Stimulated activated CD4-positive, alpha-beta T cell treated with anti-CD3 and anti-CD28 coated beads, Interleukin-2, amount 100 ng/mL, for 24 hours (primary cell): ENCODE measurements at places on chromosomes 6 and 20.

DNA sequence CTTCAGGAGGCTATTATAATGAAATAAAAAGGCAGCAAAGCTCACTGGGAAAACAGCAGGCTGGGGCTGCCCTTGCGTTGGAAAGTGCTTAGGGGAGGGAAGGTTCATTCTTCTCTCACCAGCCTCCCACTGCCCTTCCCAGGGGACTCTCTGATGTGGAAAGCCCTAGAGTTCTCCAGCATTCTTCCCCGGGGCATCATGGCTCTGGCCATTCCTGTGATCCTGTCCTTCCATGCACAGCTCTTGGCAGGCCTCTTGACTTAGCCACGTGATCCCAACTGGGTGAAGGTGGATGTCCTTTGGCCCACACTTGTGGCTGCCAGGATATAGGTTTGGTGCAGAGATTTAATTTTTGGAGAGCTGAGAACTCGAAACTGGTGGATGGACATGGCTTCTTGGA, 58.0 kb upstream of the ZNF831 start:
- DNase-seq, result no peak

- DNase-seq, result peak; percentile 69
These were observed 32.3 kb downstream of the YTHDF1 start for GRCh38 chr20:63183422-63184146.

DNA sequence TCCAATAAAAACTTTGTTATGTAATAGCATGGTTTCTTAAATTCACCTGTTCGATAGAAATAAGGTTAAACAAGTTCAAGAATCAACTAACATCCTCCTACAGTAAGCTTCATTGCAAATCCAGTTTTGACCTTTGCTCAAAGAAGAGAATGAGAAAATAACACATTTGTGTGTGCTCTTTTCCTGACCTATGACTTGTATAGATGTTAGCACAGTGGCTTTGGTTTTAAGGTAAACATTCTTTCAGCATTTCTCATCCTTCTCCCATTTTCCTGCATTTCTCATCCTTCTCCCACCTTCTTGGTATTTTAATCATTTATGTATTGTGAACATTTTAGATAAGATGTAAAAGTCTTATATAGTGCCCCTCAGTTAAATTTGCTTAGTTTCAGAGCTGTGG, 73.9 kb downstream of the PLCB1 start:
- no peak for DNase-seq

DNA sequence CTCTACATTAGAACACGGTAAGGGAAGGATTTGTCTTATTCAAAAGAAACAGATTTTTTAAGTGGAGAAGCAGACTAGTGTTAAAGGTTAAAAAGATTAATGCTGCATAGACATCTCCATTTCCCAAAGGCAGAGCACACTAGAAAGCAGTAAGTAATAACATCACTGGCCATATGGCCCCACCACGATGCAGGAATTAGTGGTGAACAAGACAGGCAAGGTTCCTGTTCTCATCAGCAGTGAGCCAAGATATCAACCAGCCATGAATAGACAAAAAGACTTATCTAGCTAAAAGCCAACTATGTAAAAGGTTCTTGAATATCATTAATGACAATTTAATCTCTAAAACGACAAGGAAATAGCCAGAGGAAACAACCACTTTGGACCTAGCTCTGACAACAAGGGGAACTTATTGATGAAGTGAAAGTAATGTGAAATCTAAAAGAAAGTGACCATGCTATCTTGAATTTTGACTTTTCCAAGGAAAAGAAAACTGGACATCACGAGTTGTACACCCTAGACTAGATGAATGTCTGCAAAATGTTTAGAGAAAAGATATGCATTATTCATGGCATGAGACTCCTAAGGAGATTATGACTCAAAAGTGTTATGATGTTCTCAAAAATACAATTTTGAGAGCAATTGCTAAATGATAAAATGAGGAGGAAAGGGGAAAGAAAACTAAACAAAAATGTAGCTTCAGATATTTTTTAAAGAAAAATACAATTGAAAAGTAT, 157.9 kb upstream of the STXBP5 start:
- DNase-seq, result no peak

GRCh38 chr6:76057469-76057868, 15.0 kb downstream of the IMPG1 start:
- DNase-seq, result no peak

GRCh38 chr6:144644776-144645175, 359.6 kb downstream of the UTRN start:
- no peak for DNase-seq

- DNase-seq, result no peak
These were observed 115.9 kb downstream of the KLHL32 start for GRCh38 chr6:97040355-97040860.

- no peak for DNase-seq
These were observed 99.5 kb downstream of the CEBPB start for GRCh38 chr20:50290112-50290511.

DNA sequence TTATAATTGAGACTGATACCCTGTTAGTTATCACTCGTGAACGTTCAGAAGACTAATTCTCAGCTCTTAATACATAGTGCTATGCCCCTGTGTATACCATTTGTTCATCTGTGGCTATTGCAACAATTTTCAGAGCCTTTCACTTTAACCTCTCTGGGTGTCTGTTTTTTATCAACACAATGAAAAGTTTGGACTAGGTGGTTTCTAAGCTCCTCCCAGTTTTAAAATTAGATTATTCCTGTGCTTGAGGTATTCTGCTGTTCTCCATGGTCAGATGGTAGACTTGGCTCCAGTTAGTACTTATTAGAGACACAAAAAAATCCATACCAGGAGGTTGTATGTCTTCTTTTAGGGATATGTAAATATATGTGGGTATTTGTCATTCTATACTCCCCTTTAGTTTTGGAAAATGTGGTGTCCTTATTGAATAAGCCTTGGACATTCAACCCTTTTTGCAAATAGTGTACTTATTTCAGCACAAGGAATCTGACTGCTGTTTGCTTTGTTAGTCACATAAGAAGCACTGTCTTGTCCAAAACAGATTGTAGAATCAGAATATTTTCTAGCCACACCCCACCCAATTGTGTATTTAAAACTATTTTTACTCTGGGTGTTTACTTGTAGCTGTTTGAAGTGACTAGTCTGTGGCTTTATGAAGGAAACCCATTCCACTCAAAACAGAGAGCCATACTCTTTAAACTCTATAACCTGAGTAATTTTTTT, 2.0 kb upstream of the COL10A1 start:
- DNase-seq, result no peak

DNA sequence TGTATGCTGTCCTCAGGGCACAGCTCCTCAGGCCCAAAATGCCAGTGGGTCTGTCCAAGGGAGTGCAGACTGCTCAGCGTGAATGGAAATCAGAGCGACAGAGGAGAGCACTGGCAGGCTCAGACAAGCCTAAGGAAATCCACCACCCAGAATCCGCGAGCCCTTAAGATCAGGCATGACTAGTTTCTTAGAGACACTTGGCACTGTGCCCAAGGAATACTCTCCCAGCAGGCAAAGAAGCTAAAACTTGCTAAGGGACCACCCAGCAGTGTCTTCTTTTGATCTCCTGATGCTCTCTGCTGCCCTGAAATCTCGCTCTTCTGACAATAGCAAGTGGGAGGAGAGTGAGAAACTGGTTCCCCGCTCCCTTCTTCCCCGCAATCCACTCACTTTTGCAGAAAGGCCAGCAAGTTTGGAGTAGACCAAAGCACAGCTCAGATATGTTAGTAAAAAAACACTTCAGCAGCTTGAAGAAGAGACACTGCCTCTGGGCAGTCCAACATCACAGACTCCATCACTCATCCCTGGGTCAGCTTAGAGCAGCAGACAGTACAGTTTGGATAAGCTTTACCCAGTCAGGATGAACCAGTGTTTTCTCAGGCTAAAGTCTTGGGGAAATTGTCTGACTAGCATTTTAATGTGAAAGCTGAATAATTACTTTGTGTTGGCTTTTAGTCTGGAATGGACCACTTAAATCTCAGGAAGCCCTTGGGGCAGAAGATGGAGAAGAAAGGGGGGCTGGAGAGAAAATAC, 32.4 kb downstream of the TRAF3IP2 start:
- DNase-seq, result no peak

- no peak for DNase-seq
These were observed 173.7 kb downstream of the CLVS2 start for GRCh38 chr6:123169774-123170095.

DNA sequence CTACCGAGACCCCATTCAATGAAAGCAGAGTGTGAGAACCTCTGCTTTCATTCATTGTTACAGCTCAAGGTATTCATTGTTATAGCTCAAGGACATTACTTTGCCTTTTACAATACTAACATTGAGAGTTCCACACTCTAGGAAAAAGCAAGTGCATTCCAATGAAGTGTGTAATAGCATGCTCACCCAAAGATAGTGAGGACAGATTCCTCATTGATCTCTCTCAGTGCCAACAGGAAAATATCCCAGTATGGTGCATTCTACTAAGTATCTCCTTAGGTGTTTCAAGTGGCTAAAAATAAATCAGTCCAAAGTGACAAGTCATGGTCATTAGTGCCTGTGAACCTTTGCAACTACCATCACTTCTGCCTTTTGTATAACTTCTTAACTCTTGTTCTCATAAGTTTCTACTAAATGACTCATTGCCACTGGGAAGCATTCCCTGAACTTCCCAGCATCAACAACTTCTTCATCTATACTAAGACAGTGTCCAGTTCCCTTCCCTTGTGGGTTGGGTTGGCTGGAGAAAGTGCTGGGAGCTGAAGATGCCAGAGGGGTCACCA, 140.7 kb upstream of the STXBP5 start:
- DNase-seq, result no peak

DNA sequence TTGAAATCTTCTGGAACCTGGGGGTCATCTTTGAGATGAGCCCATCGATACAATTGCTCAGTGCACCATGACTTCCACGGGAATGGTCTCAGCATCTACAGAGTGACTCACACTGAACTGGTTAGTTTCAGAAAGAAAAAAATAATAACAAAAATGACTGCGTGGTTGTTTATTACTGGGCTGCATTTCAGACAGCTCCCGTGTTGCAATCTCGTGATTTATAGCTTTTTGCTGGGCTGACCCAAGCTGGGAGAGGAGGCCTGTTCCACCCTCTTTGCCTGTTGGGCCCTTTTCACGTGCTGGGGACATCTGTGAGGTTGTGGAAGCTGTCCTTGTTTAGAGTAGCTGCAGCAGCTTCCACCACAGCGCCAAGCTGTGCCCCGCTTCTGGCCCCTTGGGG, 225.5 kb downstream of the BMP7 start:
- no peak for DNase-seq

DNA sequence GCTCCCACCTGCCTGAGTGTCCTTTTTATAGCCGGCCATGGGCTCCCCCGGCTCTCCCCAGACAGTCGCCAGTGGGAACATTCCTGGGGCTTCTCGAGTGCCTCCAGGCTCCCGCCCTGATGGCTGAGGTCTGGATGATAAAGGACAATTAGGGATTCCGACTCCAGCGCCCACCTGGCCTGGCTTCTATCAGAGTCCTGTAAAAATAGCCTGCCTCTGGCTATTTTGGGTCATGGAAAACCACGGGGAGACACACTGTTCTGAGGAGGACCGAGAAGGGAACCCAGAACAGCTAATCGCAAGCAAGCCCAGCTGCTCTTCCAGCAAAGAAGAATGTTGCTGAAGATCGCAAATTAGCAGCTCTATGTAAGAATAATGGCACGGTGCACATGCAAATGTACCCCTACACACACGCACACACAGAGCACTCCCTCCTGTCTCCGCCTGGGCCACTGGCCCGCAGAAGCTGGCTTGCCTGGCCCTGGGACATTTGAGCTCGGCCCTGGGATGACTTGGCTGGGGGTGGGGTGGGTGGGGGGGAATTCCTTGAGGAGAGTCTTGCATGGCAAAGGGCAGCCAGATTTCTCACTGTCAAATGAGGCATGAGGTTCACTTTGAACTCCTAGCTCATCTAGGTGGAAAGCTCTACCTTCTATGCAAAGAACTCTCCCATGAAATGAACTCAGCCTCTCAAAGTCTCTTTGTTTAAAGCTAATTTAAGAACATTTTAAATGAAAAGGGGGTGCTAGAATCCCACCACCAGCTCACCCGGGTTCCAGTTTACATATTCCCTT, 55.3 kb downstream of the CTCFL start:
- DNase-seq, result no peak

- no peak for DNase-seq
These were observed 150.5 kb downstream of the BCAS1 start for GRCh38 chr20:53919886-53920285.

DNA sequence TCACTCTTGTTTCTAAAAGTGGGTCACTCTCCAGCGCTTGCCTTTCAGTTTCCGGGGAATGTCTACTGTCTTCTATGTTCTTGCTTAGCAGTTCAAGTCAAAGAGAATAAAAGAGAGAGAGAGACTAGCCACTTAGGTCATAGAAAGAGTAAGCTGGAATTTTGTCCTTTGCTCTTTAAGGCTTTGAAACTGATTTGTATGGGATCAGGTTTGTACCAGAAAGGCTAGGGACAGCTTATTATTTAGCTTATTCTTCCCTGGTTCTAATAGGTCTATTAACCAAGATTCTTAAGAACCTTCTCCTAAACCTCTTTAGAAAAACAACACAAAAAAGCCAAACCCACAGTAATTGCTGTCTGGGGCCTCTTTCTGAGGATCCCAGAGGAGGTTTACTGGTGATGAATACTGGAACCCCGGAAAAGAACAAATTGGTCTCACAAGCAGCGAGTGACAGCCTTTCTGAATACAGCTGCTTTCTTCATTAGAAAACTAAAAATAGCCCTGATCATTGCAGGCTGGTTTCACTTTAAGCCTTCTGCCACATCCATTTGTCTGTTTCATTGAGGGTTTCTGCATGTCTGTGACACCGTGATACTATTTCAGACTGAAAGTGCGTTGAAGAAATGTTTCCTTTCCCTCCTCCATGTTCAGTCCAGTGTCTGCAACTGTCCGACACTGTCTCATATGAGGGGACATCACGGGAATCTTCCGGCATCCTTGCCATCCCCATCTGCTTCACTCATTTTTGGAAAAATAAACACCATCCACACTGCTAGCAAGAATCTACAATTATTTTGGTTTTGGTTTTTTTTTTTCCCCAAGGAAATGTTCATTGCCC, 75.1 kb upstream of the ATXN1 start:
- DNase-seq, result no peak

DNA sequence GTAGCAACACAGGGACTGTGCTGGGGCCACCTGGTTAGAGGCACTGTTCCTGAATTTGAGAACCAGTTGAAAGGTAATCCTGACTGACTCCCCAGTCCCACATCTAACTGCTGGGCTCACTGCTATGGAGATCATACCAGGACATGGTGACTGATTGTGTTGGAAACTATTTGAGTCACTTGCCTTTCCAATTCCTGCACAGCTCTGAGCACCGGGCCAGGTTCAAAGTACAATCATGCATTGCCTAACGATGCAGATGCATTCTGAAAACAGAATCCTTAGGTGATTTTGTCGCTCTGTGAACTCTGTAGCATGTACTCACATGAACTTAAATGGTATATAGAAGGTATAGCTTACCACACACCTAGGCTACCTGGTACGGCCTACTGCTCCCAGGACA, 215.3 kb downstream of the BMP7 start:
- no peak for DNase-seq

- DNase-seq, result no peak
These were observed 27.8 kb downstream of the PRPH2 start for GRCh38 chr6:42694586-42694985.

- no peak for DNase-seq
These were observed 9.8 kb downstream of the NFATC2 start for GRCh38 chr20:51532577-51533191.

GRCh38 chr6:35199866-35200265, 13.9 kb upstream of the SCUBE3 start:
- DNase-seq, result no peak
